ENCODE measurements at places on chromosomes 3 and 15. TPM values are rescaled to one million over a fixed set of nuclear protein-coding genes. Genes with fewer than 3 reads are reported as not detected.

The ETV5 gene
- 26.1 TPM for total RNA-seq

The TAGLN3 gene
- not detected for total RNA-seq

The PTH1R gene
- 0.43 TPM for total RNA-seq

The IL17RE gene
- 1.1 TPM for total RNA-seq

The SAMMSON gene
- total RNA-seq: not detected

All from A549 treated with ZK216348 at 1 μM for 4 hours (cell line).